ENCODE measurements at places on chromosomes 1 and 21. TPM values are rescaled to one million over a fixed set of nuclear protein-coding genes. Genes with fewer than 3 reads are reported as not detected.

DNA sequence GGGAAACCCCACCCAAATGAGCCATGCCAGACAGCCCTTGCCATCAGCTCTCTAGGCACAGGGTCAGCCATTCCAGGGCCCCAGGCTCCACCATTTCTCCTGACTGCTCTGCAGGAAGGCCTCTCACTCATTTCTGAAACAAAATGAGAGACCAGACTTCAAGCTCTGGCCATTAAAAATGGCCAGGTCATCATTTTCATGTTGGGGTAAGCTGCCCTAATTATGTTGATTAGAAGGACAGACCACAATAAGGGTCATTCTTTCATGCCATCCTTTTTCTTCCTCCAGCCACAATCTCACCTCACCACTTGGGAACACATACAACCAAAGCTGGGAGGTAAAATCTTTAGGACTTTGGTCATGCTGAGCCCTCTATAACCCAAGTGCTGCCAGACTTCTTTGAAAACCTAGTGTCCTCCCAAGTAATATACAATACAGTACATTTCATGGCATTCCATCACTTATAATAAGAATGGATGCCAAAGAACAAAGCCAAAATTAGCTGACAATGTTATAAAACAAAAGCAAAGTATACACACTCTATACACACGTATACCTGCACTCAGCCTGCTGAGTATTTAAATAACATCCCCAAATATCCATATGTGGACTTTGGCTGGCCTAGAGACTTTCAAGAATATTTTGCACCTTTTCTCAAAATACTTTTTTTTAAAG, 22.4 kb upstream of the RBBP5 start:
- DNase-seq: no peak

DNA sequence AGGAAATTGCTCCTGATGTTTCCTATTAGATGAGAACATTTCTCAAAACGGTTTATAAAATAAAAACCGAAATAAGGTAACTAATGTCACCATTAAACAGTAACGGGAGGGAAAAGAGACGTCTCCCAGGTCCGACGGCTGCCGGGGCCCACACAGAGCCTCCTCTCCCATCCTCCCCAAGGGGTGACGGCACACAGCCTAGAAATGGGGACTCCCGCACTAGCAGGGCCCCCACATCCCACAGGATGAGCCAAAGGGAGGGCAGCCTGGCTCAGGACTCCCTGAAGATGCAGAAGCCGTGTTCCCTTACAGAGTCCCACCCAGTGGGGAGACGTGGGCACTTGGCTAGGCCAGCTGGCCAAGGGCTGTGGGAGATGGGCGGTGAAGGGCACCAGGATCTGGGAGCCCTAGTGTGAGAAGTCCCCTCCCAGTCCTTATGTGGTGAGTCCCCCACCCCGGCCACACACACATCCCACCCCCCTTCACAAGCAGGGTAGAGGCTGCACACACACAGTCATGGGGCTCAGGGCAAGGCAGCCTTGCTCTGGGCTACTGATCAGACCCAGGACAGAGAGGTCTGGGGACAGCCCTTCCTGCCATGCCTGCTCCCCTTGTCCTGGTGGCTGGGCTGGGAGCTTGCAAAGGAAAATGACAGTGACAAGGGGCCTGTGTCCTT, 3.3 kb downstream of the KRTAP10-3 start:
- peak; percentile 59 for DNase-seq

GRCh38 chr1:83897516-83897915, 101.4 kb downstream of the TTLL7 start:
- no peak for DNase-seq

DNA sequence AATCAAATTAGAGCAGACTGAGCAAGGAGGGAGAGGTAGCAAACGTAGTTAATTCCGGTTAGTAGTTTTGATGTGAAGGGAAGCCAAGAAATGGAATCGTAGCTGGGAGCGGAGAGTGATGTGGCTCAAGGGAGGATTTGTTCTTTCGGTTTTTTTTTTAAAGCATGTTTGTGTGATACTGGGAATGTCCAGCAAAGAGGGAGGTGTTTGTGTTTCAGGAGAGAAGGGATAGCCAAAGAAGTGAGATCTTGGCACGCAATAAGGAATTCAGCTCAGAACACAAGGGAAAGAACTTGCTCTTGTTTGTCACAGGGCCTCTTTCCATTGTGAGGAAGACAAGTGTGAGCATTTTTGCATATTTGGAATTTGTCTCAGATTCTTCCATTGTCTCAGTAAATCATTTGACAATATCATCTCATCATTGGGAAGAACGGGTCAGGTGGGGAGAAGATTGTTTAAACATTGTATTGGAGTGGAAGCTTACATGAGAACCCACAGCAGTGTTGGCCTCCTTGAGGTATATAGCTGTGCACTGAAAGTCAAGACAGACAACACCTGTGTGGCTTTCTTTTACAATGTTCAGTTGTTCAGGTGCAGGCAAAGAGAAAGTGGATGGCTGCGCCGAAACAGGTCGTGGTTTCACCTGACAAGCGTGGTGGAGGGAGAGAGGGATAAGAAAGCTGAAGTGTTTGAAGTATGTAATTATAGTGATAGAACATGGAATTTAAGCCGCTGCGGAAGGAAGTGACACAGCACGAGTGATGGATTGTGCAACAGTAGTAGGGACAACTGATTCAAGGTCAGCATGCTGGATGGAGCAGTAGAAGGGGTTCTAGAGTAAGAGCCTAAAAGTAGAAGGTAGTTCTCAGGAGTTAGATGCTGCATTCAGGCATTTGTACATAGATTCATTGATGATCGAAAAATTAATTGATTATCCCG, 25.4 kb downstream of the FMN2 start:
- DNase-seq: no peak

GRCh38 chr1:248824301-248824700, 1.4 kb downstream of the SH3BP5L start:
- DNase-seq: no peak

GRCh38 chr1:21021311-21021710, 155.4 kb downstream of the EIF4G3 start:
- no peak for DNase-seq

DNA sequence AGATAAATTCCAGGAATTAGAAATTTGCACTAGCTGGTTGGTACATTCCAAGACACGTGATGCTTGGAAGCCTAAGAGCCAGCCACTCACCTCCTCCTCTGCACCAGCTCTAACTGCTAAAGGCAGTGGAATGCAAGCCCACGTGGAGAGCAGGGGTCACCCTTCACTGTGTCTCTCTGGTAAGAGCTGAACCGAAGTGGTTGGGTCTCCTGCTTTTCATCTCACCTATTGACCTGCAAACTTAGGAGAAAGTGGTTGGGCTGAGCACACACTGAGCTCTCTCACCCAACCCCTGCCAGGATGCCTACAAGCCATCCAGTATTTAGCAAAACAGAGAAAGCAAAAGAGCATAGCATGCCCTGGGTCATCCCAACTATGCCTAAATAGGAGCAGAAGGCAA, 19.3 kb downstream of the HAO2 start:
- no peak for DNase-seq

GRCh38 chr1:5768014-5768413, 224.2 kb downstream of the NPHP4 start:
- peak; percentile 64 for DNase-seq

DNA sequence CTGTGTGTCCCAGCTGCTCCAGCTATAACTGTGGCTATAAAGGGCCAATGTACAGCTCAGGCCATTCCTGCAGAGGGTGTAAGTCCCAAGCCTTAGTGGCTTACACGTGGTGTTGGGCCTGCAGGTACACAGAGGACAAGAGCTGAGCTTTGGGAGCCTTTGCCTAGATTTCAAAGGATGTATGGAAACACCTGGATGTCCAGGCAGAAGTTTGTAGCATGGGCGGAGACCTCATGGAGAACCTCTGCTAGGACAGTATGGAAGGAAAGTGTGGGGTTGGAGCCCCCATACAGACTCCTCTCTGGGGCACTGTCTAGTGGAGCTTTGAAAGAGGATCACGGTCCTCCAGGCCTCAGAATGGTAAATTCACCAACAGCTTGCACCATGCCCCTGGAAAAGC, 113.9 kb downstream of the RGS21 start:
- no peak for DNase-seq

GRCh38 chr1:89070509-89070908, 5.5 kb upstream of the GBP1 start:
- no peak for DNase-seq

- no peak for DNase-seq
Observed at GRCh38 chr1:21818656-21819055, 6.6 kb downstream of the LDLRAD2 start.

DNA sequence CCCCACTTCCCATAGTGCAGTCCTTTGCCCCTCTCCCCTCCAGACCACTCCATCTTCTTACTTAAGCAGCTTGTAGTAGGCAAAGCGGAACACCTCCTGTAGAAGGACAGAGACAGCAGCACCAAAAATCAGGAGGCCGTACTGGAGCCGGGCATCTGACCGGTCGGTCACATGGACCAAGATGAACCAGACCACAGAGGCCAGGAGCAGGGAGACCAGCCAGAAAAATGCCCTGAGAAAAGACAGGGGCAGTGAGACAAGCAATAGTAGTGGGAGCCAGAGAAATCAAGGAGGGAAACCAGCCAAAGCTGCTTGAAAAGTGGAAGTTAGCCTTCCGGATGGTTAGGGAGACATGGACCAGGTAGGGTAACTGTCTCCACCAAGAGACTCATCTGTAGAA, 920 bp downstream of the APH1A start:
- no peak for DNase-seq

- no peak for DNase-seq
Observed at GRCh38 chr1:225768662-225769426, 8.8 kb upstream of the SRP9 start.

GRCh38 chr1:159999204-159999603, 32.6 kb downstream of the PIGM start:
- DNase-seq: no peak

- no peak for DNase-seq
Observed at GRCh38 chr1:70768216-70768615, 279.4 kb downstream of the PTGER3 start.

GRCh38 chr1:201356701-201357100, 20.8 kb downstream of the TNNT2 start:
- DNase-seq: peak; percentile 60

GRCh38 chr1:179025975-179026812, 500 bp downstream of the FAM20B start:
- DNase-seq: peak; percentile 88

DNA sequence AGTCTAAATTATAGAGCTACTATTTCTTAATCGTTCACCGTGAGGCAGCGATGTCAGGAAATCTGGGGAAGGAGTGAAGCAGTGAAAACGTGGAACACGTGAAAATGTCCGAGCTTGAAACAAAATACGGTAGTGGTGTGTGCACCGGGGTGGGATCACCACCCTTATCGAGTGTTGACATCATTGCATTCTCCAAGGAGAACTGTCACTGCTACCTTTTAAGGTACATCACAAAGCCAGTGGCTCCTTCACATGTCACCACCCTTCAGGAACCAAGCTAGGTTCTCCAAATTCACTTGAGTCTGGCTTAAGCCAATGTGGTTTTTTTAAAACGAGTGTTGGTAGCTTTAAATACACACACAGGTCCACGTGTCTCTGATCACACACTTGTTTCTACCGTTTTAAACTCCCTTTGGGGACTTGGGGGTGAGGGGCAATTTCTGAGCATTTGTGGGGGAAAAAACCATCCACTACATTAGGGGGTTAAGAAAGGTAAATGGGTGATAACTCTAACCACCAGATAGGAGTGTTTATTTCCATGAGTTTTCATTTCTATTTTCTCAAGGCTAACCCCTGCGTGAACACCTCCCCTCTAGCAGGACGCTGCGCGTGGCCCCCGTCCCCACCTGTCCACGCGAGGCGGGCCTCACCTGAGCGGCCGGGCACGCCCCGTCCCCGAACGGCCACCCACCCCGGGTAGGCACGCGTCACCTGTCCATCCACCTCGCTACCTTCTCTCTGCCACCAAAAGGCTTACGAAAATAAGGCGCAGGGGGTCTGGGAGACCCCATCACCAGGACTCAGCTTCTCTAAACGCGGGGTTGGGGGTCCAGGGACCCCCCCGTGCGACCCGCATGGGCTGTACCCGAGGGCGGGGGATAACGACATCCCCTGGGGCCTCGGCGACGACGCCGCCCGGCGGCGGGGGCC, 978 bp downstream of the PRDM15 start:
- peak; percentile 77 for DNase-seq

DNA sequence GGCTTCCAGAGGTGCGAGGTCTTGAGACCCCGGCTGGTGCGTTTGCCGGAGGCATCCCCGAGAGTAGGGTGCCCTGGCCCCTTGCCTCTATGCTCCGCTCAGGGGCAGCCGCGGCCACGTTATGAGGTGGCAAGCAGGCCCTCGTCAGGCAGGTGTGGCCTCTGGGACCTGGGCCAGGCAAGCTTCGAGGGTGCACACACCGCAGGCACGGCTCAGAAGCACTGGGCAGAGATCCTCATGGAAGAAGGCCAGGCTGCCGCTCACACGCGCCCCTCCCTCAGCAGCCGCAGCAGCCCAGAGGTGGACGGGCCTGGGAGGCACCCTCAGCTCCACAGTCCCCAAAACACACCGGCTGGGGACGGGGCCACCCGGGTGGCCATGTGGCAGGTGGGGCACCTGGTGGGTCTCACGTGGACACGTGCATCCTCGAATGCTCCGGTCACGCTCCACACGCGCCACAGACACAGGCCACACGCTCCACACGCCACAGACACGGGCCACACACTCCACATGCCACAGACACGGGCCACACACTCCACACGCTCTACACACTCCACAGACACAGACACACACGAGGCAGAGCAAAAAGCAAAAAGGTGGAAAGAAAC, 6.5 kb downstream of the SDF4 start:
- DNase-seq: no peak

- no peak for DNase-seq
Observed at GRCh38 chr21:45045481-45045880, 28.9 kb upstream of the ADARB1 start.

Gene GUK1
- total RNA-seq: 220 TPM

Gene DENND2D
- total RNA-seq: 10.5 TPM

Gene CALML6
- 0.37 TPM for total RNA-seq

Gene DUSP23
- total RNA-seq: 36.9 TPM

Gene FCGR1A
- 11.2 TPM for total RNA-seq

Gene S100A7
- not detected for total RNA-seq

Data from posterior vena cava (tissue), 2 donors.